Stimulated activated memory B cell treated with anti-CD40 and anti-IgM and Interleukin-4, amounts not matched to agents 10 μg/mL and 1 μg/mL and 100 μg/mL, for 72 hours (primary cell): ENCODE measurements at places on chromosomes 5 and 9.

- peak; percentile 72 for ATAC-seq
Observed at GRCh38 chr5:55533521-55534435, 986 bp downstream of the PLPP1 start.

DNA sequence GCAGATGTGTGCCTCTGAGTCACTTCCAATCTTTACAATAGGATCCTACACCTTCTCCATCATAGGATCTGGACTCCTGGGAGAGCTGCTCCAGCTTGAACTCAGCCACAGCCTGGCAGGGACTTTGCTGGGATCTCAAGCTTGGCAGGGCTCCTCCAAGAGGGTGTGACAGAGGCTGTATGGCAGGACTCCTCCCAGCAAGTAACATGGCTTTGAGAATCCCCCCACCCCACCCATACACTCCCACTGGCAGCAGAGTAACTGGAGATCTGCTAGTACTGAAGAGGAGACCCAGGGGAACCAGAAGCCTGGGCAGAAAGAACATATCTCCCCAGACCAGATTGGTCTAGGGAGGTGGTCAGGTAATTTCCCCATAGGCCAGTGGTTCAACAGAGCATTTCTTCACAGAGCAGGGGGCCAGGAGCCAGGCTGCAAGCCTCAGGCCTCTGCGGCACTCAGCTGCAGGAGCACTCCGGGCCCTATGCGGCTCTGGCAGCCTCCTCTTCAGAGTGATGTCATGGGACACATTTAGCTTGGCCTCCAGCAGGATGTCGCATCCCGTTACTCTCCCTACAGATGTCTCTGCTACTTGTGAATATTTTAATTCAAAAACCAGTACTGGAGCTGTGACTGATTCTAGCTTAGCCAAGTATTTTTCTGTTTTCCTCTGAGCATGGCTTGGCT, 1.7 kb upstream of the ACSL6 start:
- ATAC-seq = no peak

- ATAC-seq = no peak
Observed at GRCh38 chr5:116746668-116747067, 172.0 kb upstream of the SEMA6A start.

- peak; percentile 74 for ATAC-seq
Observed at GRCh38 chr9:100427366-100428263, 672 bp downstream of the MSANTD3 start.

DNA sequence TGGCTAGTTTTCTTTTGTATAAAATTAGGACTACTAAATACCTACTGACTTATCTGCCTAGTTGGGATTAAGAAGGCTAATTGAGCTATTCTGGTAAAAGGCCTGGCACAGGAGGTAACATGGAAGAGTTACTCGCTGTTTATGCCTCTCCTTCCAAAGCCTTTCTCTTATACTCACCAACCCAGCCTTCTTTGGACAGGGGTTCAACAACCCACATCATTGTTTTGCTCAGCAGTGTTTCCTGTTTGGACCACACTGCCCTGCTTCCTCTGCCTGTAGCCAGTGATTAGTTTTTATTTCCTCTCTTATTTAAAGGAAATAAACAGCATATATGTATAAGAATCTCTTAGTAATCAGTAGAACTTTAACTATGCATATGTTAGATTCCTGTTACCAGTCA, 85.1 kb upstream of the TLX3 start:
- ATAC-seq = no peak

DNA sequence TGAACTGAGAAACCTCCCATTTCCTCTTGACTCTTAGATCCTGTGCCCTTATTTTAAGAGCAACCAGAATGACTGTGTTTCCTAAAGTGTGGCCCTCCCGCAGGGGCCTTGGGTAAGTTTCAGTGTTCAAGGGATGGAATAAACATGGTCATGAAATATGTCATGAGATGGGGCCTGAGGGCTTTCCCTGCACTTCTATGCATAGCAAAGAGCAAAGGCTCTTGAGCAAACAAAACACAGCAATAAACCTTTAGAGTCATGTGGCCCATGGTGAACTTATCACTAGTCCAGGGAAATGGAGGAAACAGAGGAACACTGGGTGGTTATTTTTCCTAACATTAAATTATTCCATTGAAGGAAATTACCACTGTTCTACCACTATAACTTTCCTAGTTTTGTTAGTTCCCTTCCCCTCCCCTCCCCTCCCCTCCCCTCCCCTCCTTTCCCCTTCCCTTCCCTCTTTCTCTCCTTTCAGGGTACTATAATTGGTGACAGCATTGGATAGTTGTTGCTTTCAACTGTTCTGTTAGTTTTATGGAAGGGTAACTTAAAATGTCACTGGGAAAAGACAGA, 72.4 kb downstream of the CTSL start:
- no peak for ATAC-seq

GRCh38 chr9:133322701-133323100, 13.3 kb downstream of the SURF6 start:
- no peak for ATAC-seq

- ATAC-seq = no peak
Observed at GRCh38 chr5:151600069-151600665, 9.0 kb upstream of the FAT2 start.

- no peak for ATAC-seq
Observed at GRCh38 chr9:8845808-8846207, 1046.2 kb upstream of the DMAC1 start.

GRCh38 chr5:16740811-16741392, 124.1 kb upstream of the RETREG1 start:
- ATAC-seq = no peak

GRCh38 chr5:6791031-6791430, 77.8 kb downstream of the TENT4A start:
- no peak for ATAC-seq

DNA sequence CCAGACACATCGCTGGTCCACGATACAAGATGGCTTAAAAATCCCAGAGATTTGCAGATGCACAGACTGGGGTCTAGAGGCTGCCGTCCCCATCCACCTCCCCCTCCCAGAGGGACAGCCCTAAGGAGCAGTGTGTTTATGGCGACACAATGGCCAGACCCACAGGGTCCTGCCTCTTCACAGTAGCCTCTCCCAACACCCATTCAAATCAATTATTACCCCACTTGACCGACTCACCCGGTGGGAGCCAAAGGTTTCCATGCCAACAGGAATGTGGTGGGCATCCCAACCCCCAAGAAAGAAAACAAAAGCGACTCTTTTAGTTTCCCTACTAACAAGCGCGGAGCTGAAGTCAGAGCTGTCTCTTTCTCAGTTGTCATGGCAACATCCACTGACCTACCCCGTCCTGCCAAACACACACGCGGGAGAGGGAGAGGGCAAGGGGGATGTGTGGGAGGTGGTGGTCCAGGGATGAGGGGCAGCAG, 209.0 kb downstream of the TTLL11 start:
- no peak for ATAC-seq

DNA sequence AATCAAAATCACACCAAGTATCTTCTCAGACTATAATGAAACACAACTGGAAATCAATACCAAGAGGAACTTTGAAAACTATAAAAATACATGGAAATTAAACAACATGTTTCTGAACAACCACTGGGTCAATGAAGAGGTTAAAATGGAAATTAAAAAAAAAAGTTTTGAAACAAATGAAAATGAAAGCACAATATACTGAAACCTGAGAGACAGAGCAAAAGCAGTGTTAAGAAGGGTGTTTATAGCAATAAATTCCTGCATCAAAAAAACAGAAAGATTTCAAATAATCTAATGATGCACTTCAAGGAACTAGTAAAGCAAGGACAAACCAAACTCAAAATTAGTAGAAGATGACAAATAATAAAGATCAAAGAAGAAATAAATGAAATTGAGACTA, 92.0 kb downstream of the TMEM232 start:
- no peak for ATAC-seq

- ATAC-seq = no peak
Observed at GRCh38 chr9:138014563-138014945, 137.0 kb downstream of the CACNA1B start.

DNA sequence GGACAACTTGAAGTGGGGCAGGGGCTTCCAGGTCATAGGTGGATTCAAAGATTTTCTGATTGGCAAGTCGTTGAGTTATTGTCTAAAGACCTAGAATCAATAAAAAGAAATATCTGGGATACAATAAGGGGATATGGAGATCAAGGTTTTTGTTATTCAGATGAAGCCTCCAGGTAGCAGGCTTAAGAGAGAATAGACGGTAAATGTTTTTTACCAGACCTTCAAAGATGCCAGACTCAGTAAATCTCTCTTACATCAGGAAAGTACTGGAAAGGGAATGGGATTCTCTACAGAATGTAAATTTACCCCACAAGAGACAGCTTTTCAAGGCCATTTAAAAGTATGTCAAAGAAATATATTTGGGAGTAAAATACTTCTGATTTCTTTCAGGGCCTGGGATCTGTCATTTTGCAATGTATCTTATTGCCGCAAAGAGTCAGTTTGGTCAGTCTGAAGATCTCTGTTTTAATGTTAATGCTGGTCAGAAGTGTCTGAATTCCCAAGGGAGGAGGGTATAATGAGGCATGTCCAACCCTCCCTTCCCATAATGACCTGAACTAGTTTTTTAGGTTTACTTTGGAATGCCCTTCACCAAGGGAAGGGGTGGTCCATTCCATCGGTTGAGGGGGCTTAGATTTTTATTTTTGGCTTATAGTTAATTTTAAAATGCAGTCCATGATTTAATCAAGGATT, 13.6 kb upstream of the LYSMD3 start:
- no peak for ATAC-seq

DNA sequence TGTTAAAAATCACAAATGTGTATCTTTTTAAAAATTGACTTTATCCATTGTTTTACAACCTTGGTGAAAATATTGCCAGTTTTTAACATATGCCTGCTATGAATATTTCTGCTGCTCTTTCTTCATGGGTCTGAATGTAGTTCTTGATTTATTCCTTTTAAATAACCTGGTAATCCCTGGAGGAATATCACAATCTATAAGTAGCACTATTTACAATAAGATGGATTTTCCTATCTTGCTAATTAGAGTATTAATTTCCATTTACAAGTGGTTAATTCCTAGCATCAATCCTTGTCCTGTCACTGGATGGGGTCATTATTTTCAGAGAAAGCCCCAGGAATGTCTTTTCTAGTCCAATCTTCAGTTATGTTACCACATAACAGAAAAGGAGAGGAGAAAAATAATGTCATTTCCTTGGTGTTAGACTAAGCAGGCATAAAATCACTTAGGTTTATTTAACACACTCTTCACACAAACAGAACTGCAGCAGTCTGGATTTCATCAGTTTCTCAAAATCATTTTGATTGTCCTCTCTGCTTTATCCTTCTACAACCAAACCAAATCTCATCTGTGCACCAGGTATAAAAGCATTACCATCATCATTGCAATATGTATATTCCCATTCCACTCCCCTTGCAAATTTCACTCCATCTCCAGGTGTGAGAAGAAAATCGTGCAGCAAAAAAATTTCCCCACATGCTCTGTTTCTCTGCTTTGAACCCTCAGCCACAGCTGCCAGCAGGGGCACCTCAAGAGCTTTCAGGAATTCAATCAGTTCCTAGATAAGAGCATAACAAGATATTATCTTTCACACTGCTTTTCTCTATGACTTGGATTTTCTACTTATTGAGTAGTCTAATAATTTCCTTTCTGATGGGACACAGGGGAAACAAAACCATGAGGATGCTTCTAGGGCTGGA, 204.1 kb downstream of the SEC61B start:
- ATAC-seq = no peak

- ATAC-seq = no peak
Observed at GRCh38 chr5:139660105-139660922, 12.2 kb downstream of the CXXC5 start.

DNA sequence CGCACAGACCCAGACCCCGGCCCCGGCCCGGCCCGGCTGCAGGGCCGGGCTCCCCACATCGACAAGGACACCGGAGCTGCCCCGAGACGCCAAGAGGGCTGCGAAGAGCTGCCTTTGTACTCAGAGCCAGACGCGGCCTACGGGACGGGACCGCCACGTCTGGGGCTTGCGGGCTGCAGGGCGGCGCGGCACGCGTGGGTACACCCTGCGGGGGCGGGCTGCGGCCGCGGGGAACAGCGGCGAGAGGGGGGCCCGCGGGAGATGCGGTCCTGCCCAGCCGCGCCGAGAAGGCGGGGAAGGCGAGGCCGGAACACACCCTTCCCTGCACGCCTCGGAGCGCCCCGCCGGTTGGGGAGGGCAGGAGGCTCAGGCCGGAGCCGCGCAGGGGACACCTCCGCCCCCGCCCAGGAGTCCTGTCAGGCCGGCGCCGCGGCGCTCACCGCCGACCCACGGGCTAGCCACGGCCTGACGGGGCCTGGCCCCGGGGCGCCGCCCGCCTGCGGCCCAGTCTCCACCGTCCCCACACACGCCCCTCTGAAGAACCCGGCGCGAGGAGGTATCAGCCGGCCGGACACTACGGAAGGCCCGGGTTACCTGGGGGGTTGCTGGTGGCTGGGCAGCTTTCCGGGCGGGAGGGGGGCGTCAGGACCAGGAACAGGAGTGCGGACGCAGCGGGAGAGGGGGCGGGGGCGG, 478 bp downstream of the RAB14 start:
- ATAC-seq = peak; percentile 70

- no peak for ATAC-seq
Observed at GRCh38 chr9:23733495-23734078, 92.5 kb downstream of the ELAVL2 start.

GRCh38 chr9:1514776-1515363, 464.7 kb downstream of the DMRT2 start:
- no peak for ATAC-seq

DNA sequence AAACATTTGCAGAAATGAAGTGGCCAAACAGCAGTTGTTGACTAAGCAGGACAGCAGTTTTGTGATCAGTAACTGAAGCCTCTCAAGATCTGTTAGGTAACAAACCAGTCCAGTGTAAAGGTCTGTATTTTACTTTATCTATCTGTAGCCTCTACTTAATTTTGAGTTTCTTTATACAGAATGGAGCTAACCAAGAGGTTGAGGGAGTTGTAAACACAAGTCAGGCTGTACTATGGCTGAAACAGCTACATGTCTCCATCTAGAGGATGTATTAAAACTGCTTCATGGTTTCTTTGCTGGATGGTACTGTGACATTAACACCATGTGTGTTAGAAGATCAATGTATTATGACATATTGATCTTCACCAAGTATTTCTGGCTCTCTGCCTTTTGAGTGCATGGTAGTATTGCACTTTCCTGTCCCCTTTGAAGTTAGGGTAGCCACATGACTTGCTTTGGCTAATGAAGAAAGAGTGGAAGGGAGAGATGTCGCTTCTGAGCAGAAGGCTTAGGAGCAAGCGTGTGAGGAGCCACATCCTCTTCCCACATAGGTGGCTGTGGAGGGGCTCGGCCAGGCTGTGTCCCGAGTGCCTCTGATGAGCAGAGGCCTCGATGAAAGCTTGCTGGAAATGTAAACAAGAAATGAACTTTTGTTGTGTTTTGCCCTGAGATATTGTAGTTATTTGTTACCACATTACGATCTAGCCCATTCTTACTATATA, 105.6 kb upstream of the PCA3 start:
- ATAC-seq = peak; percentile 74
